ENCODE measurements at places on chromosomes 2 and 18. TPM values are rescaled to one million over a fixed set of nuclear protein-coding genes. Genes with fewer than 3 reads are reported as not detected.

GRCh38 chr2:152298754-152299153 is 36.2 kb upstream of the FMNL2 start:
- H3K4me1 ChIP-seq, result no peaks in the 10 kb centered on the region
- H3K27me3 ChIP-seq, result no peaks in the 10 kb centered on the region
- no peaks in the 10 kb centered on the region for H3K36me3 ChIP-seq

GRCh38 chr18:36205166-36205565 is 17.9 kb downstream of the MOCOS start:
- no peaks in the 10 kb centered on the region for H3K36me3 ChIP-seq
- peaks cover 3% of the 10 kb centered on the region for H3K27me3 ChIP-seq
- DNase-seq, result no peak

GRCh38 chr18:66495844-66496243 is 108.0 kb downstream of the CDH19 start:
- H3K4me3 ChIP-seq, result no peak overlapping the region
- H3K27me3 ChIP-seq, result no peaks in the 10 kb centered on the region
- no peaks in the 10 kb centered on the region for H3K36me3 ChIP-seq
- DNase-seq, result peak; percentile 85

- no peak for DNase-seq
- H3K27ac ChIP-seq, result no peak overlapping the region
These were observed 891.3 kb upstream of the LRRTM1 start for GRCh38 chr2:81195774-81196382.

DNA sequence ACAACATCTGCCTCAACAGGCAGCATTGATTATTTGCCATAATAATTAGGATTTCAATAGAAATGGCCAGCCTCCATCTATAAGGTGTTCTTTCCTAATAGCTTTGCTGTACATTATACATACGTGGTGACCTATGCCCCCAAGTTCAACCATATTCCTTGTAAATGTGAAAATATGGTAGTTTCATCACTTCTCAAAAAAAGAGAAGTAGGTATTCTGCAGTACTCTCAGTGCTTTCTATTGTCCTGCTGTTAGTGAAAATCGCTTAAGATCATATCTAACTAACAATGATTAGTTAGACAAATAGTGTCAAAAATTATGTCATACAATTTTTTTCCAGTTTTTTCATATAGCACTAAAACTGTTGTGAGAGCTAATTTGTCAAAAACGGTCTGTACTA is 79.6 kb downstream of the SLC4A10 start:
- H3K4me3 ChIP-seq, result no peak overlapping the region
- no peaks in the 10 kb centered on the region for H3K27me3 ChIP-seq
- no peaks in the 10 kb centered on the region for H3K4me1 ChIP-seq
- no peaks in the 10 kb centered on the region for H3K36me3 ChIP-seq
- no peak overlapping the region for H3K27ac ChIP-seq

DNA sequence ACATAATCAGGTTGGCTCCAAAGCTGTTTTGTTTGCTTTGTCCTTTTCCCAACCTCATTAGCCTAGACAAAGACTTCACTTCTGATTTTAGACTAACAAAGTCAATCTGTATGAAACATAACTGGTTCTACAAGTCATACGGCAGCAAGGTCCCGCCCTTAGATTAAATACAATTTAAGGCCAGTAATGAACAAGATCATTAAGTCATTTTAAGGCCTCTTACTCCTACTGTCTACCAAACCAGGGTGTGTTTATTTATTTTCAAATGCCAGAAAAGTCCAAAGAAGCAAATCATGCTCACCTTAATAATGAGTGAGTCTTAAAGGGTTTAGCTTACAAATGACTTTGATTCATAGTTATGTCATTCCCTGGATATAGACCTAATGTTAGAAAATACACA is 148.4 kb upstream of the ACVR2A start:
- H3K36me3 ChIP-seq, result no peaks in the 10 kb centered on the region
- H3K4me1 ChIP-seq, result peaks cover 3% of the 10 kb centered on the region
- H3K4me3 ChIP-seq, result no peak overlapping the region
- no peak overlapping the region for H3K27ac ChIP-seq

GRCh38 chr2:189629531-189630453 is 31.5 kb upstream of the ASNSD1 start:
- no peaks in the 10 kb centered on the region for H3K27me3 ChIP-seq
- no peaks in the 10 kb centered on the region for H3K36me3 ChIP-seq
- peak overlapping the region; percentile 92 for H3K27ac ChIP-seq
- no peak for DNase-seq

DNA sequence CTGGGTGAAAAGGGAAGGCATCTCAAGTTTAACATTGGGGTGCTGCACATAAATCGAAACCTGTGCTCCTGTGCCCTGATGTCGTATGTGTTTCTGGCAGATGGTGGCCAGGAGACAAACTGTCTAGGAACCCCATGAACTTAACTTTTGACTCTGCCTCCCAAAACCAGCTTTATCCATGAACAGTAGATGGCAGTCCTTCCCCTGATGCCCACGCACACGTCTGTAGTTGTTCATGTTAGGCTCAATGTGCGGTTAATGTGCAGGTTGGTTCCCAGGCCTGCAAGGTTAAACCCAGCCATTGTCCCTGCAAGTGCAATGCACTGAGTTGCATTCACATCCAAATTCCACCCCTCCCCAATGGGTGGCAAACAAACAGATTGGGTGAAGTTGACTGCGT is 44.1 kb upstream of the SIX3 start:
- no peaks in the 10 kb centered on the region for H3K36me3 ChIP-seq
- no peak overlapping the region for H3K4me3 ChIP-seq
- H3K4me1 ChIP-seq, result no peaks in the 10 kb centered on the region
- peaks cover 6% of the 10 kb centered on the region for H3K27me3 ChIP-seq

- H3K4me3 ChIP-seq, result no peak overlapping the region
- peak; percentile 31 for DNase-seq
- H3K4me1 ChIP-seq, result no peaks in the 10 kb centered on the region
- H3K27me3 ChIP-seq, result peaks cover 3% of the 10 kb centered on the region
- no peaks in the 10 kb centered on the region for H3K36me3 ChIP-seq
These were observed 1027.7 kb downstream of the TMEM182 start for GRCh38 chr2:103789381-103790095.

- H3K36me3 ChIP-seq, result peaks cover 15% of the 10 kb centered on the region
- peaks cover 1% of the 10 kb centered on the region for H3K27me3 ChIP-seq
- H3K4me1 ChIP-seq, result peaks cover 4% of the 10 kb centered on the region
- DNase-seq, result no peak
- H3K27ac ChIP-seq, result no peak overlapping the region
- H3K4me3 ChIP-seq, result no peak overlapping the region
These were observed 35.8 kb downstream of the RBKS start for GRCh38 chr2:27854229-27854862.

DNA sequence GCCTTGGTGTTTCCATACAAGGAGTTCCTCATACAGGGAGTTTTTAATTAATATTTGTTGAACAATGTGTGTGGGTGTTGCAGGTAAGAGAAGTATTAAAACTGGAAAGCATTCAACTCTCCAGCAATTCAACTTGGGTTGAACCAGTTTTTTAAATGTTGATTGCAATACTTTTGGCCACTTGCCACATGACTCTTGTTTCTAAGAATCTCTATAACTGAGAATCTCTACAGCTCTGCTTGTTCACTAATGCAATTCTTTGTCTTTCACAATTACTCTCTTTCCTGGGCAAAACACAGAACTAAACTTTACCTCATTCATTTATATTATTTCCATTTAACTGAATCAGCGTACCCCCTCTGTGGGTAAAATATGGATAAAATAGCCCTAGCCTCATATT is 429.4 kb downstream of the ARHGAP15 start:
- H3K27ac ChIP-seq, result no peak overlapping the region
- H3K36me3 ChIP-seq, result no peaks in the 10 kb centered on the region
- no peak for DNase-seq
- peaks cover 2% of the 10 kb centered on the region for H3K27me3 ChIP-seq

- DNase-seq, result no peak
- H3K36me3 ChIP-seq, result no peaks in the 10 kb centered on the region
- H3K4me1 ChIP-seq, result no peaks in the 10 kb centered on the region
- H3K4me3 ChIP-seq, result no peak overlapping the region
- no peaks in the 10 kb centered on the region for H3K27me3 ChIP-seq
These were observed 456.5 kb downstream of the STK39 start for GRCh38 chr2:167790781-167791450.

DNA sequence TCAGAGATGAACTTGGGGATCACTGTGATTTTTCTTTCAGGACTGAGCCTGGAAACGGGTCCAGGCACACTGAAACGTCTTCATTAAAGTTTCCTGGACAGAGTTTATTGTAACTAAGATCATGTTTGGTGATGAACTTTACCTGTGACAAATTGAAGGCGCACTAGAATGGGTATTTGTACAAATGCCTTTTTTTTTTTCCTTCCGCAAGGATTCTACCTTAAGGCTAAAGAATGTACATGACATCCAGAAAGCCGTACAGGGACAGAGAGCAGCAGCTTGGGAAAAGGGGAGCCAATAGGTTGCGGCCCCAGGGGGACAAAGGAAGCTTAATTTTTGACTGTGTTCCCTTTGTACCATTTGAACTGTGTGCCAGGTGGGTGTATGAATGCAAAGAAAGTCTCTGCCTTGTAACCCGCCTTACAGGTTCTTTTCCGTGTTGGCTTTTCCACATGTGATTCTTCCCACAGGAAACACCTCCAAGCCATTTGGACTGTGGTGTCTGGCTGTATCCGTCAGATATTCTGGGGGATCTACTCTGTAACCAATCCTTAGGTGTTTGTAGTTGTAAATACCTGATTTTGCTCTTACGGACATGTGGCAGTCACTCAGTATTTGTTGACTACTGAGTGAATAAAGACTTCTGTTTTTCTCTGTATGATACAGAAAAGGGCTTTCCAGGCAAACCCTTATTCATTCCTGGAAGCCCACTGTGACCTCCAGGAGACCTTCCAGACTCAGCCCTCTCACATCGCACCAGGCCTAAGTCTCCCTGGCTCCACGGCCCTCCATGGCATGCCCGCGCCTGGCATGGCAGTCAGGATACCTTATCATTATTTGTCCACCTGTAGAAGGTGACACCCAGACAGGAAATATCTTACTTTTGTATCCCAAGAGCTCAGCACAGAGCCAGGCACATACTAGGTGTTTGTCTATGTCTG is 1.1 kb downstream of the LRRFIP1 start:
- DNase-seq, result no peak
- peaks cover 20% of the 10 kb centered on the region for H3K36me3 ChIP-seq
- H3K27ac ChIP-seq, result peak overlapping the region; percentile 48
- H3K4me1 ChIP-seq, result peaks cover 35% of the 10 kb centered on the region
- peak overlapping the region; percentile 90 for H3K4me3 ChIP-seq

- DNase-seq, result no peak
- H3K36me3 ChIP-seq, result peaks cover 8% of the 10 kb centered on the region
- no peak overlapping the region for H3K4me3 ChIP-seq
- no peaks in the 10 kb centered on the region for H3K4me1 ChIP-seq
- H3K27ac ChIP-seq, result no peak overlapping the region
These were observed 71.7 kb upstream of the TWIST2 start for GRCh38 chr2:238776003-238776760.

DNA sequence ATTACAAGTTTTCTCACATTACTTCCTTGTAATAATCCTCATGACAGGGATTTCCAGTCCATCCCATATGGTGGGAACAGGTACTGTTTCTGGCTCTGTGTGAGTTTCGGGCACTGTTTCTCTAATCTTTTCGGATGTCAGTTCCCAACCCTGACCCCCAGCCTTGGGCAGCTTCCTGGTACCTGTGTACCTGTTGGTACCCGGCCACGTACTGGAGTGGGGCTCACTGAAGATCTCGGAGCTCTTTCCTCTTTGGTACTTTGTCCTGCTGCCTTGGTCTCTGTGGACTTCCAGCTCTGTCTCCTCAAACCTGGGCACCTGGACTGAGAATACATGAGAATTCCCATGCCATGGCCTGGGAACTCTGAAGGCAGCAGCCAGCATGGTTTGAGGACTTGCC is 36.8 kb downstream of the GRHL1 start:
- peaks cover 8% of the 10 kb centered on the region for H3K27me3 ChIP-seq
- H3K36me3 ChIP-seq, result no peaks in the 10 kb centered on the region
- no peak overlapping the region for H3K4me3 ChIP-seq
- H3K27ac ChIP-seq, result no peak overlapping the region
- no peak for DNase-seq

- peaks cover 24% of the 10 kb centered on the region for H3K4me1 ChIP-seq
- H3K36me3 ChIP-seq, result peaks cover 3% of the 10 kb centered on the region
- no peak overlapping the region for H3K4me3 ChIP-seq
- H3K27ac ChIP-seq, result no peak overlapping the region
- H3K27me3 ChIP-seq, result no peaks in the 10 kb centered on the region
- DNase-seq, result no peak
These were observed 59.4 kb upstream of the LRPPRC start for GRCh38 chr2:44055229-44055628.

- H3K4me1 ChIP-seq, result peaks cover 12% of the 10 kb centered on the region
- no peaks in the 10 kb centered on the region for H3K36me3 ChIP-seq
- peaks cover 10% of the 10 kb centered on the region for H3K27me3 ChIP-seq
- no peak for DNase-seq
- no peak overlapping the region for H3K4me3 ChIP-seq
- H3K27ac ChIP-seq, result no peak overlapping the region
These were observed 31.0 kb upstream of the GNAL start for GRCh38 chr18:11658019-11658418.

DNA sequence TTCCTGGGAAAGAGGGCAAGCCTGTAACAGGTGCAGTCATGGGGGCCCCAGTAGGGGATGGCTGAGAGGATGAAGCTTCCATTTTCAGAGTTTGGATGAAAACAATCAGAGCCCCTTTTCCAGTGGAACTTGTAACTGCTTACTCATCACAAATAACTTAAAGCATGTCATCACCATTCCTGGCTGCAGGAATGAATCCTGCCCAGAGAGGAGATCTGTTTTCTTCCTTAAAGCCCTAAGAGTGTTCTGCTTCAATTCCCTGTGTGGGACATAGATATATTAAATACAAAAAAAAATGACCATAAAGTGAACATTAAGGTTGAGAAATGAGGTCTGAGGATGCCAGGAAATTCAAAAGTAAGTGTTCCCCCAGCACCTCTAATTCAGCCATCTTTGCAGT is 183.4 kb upstream of the MEIS1 start:
- DNase-seq, result no peak
- H3K4me1 ChIP-seq, result peaks cover 3% of the 10 kb centered on the region

DNA sequence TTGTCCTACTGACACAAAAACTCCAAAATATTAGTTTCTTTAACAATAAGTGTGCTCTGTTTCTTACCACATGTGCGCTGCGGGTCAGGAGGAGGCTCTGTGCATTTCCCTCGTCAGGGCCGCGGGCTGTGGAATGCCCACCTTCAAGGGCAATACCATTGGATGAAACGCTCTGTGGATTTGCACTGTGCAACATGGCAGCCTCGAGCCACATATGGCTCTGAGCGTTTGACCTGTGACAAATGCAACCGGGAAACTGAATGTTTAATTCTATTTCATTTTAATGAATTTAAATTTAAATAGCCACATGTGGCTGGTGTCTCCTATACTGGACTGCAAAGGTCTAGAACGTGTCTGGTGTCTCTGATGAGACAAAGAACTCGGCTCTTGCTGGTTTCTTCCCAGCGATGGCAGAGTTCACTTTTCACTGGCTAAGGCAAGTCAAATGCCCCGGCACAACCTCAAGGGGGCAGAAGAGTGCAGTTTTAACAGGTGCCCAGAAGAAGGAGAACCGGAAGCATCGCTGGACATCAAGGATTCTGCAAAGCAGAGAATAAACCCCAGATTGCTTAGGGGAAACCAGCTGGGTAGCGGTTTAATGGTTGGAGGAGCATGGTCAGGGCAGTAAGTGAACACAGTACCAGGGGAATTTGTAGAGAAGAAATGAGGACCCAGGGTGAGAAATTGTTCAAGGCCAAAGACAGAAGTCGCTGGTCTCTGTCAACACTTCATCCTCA is 37.0 kb upstream of the TMEM18 start:
- H3K27ac ChIP-seq, result no peak overlapping the region
- no peak overlapping the region for H3K4me3 ChIP-seq
- no peaks in the 10 kb centered on the region for H3K36me3 ChIP-seq
- peaks cover 5% of the 10 kb centered on the region for H3K4me1 ChIP-seq

Gene SYT4
- total RNA-seq, result 0.26 TPM

Gene GCG
- total RNA-seq, result not detected

Gene FBLN7
- 0.36 TPM for total RNA-seq

Gene MTX2
- 19.5 TPM for total RNA-seq

Gene GAL3ST2
- total RNA-seq, result not detected

Gene CCDC178
- 5.3 TPM for total RNA-seq

Gene FSHR
- not detected for total RNA-seq

All from endothelial cell (in vitro differentiated cells).